ENCODE measurements at places on chromosomes 7 and 10.

GRCh38 chr7:128829391-128830166, 627 bp upstream of the FLNC start:
- DNase-seq = no peak

- DNase-seq = no peak
Observed at GRCh38 chr7:91054374-91054773, 209.9 kb upstream of the FZD1 start.

DNA sequence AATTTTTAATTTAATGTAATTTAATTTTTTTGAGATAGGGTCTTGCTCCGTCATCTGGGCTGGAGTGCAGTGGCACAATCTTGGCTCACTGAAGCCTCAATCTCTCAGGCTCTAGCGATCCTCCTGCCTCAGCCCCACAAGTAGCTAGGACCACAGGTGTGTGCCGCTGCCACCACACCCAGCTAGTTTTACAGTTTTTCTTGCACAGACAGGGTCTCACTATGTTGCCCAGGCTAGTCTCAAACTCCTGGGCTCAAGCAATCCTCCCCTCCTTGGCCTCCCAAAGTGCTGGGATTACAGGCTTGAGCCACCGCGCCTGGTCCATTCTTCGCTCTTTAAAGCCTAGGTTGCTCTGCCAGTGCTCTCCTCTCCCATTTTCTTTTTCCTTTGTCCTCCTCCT, 12.9 kb downstream of the CALML3 start:
- DNase-seq = no peak

GRCh38 chr10:48550071-48550691, 54.7 kb downstream of the ARHGAP22 start:
- DNase-seq = no peak

- DNase-seq = no peak
Observed at GRCh38 chr10:57706576-57707299, 561.0 kb downstream of the IPMK start.

- no peak for DNase-seq
Observed at GRCh38 chr7:151078233-151079040, 2.2 kb downstream of the FASTK start.

DNA sequence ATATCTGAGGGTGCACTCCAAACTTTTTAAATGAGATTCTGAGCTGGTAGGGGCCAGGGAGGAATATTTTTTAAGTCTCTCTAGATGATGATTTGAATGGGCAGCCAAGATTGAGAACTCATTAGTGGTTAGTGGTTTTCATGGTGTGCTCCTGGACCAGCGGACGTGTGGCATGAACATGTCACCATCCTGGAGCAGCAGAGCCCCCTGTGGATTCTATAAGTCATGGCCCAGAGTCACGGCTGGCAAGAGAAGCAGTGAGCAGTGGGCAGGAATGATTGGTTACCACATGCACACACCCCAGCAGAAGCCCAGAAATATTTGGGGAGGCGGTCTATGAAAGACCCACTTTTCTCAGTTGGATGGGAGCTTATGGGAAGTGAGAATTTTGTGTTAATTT, 21.2 kb upstream of the UCN3 start:
- no peak for DNase-seq

DNA sequence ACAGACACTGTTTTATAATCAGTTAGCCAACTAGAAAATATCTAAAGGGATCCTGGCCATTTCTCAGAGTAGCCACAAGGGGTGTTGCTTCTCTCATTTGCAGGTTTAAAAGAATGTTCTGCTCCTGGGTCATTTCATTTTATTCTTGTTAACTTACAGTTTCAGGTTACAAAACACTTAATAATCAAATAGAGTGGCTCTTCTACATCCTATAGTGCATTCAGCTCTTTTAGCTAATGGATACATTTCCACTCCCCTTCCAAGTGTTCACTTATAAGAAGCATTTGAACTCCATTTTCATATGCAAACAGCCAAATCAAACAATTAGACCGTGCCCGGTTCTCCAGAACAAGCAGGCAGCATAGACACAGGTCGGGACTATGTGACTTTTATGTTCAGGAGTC, 117.5 kb downstream of the TRIL start:
- no peak for DNase-seq

- DNase-seq = no peak
Observed at GRCh38 chr7:142827951-142828500, 26.9 kb upstream of the EPHB6 start.

DNA sequence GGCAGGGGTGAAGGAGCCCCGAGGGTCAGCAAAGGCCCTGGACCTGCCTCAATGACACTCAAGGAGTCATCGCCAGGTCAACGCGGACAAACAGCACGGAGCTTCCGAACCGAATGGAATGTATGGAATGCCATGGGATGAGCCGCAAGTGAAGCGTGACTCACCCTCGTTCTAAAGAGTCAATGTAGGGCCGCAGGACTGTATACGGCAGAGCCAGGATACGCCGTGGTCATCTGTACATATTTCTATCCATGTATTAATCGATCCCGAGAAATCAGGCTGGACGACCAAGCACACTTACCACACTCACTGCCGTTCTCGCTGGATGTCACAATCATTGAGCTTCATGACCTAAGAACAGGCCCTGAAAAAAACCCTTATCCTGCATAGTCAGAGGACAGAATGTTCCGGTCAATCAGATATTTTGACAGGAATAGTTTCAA, 4.3 kb downstream of the SNX8 start:
- DNase-seq = no peak

GRCh38 chr10:101293007-101293723, 60.8 kb upstream of the BTRC start:
- no peak for DNase-seq

DNA sequence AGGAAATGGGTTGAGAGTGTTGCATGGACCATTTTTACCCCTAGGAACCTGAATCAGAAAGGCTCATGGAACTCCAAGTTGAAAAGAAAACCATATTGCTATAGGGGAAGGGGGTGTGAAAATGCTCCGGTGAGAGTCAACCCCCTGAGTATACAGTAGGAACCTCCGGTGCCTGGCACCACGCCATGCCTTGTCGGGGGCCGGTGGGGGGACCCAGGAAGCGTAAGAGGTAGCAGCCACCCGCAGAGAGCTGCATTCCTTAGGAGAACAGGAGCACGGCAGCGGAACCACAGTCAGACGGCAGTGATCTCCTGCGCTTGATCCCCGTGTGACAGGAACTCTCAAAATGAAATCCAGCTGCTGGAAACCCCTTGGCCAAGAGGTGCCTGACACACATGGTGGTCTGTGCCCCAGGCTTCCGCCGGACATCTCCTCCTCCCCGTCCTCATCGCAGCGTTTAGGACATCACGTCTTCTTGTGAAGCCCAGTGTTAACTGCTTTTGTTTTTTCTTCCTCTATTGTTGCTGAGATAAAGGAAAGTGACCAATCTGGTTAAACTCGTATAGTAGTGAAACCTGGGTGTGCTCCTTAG, 186.8 kb downstream of the CELF2 start:
- no peak for DNase-seq

DNA sequence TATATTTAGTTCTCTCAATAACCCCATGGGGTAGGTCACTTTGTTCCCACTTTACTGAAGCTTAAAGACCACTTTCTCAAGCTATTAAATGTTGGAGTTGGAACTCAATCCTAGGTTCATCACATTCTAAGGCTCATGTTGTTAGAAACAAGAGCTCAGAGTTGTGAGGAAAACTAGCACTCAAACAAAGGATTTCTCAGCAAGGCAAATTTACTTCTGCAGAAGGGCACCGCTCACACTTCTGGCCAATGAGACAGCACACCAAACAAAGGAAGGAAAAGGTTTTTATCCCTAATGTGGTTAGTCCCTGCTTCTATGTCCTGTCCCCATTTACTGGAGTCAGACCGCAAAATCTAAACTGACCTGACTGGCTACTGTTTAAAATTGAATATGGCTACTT, 214.6 kb upstream of the PHF14 start:
- DNase-seq = no peak

DNA sequence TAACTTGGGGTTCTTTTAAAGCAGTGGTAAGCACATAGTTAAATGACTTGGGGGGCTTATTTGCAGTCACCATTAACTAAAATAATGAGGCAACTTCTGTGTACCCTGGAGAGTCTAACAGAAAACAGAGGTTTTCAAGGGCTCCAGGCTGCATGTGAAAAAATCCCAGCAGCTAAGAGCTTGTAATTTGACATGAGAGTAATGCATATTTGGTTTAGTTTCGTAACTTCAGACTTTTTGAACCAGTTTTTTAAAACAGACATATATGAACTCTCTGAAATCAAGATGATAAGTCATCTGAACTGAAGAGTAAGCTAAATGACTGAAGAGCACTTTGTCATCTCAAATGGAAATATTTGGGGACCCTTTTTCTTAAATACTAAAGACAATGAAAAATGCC, 40.2 kb upstream of the IFRD1 start:
- no peak for DNase-seq

GRCh38 chr10:24790599-24790998, 66.9 kb upstream of the ARHGAP21 start:
- DNase-seq = no peak

All from central memory CD4-positive, alpha-beta T cell (primary cell).